ENCODE measurements at places on chromosomes 4 and X.
A peak's percentile ranks its signal among the peaks of the same experiment; 100 is the strongest.

DNA sequence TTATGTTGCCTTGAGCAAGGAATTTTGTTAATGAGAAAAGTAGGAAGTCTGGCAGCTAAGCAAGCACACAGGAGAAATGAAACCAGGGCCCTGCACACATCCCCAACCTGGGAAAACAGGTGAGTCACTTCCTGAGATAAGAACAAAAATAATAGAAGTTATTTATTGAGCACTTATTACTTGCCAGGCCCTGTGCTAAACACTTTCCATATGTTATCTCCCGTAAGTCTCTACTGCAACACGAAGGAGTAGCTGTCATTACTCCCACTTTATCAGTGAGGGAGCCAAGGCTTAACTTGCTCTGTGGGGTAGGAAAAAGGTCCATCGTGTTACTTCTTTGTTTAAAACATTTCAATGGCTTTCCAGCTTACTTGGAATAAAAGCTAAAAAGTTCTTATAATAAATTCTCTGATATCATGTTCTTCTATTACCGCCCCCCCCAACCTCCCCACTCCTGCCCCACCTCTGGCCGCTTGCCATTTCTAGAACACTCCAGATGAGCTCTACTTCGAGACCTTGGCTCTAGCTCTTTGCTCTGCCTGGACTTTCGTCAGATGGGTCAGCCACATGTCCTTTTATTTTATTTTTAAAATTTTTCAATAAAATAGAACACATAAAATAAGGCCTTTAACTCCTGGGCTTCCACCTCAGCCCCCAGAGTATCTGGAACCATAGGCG lies 36.3 kb upstream of the PLAC8 start:
- no peak for DNase-seq

DNA sequence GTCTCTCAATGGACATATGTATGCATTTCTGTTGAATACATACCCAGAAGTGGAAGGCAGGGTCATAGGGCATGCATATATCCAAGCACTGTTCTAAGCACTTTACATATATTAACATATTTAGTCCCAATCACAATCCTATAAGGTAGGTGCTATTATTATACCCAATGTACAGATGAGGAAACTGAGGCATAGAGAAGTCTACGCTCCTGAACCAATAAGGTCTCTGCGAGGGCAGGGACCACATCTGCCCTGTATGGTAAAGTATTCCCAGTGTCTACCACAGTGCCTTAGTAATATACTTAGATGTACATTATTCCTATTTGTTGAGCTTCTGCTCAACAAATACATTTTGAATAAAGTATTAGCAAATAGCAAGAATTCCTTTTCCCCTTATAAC lies 5.2 kb downstream of the PPAT start:
- no peak for DNase-seq

GRCh38 chr4:56655209-56655626 lies 25.9 kb downstream of the HOPX start:
- DNase-seq = no peak

GRCh38 chr4:184462724-184463123 lies 11.6 kb downstream of the IRF2 start:
- no peak for DNase-seq

DNA sequence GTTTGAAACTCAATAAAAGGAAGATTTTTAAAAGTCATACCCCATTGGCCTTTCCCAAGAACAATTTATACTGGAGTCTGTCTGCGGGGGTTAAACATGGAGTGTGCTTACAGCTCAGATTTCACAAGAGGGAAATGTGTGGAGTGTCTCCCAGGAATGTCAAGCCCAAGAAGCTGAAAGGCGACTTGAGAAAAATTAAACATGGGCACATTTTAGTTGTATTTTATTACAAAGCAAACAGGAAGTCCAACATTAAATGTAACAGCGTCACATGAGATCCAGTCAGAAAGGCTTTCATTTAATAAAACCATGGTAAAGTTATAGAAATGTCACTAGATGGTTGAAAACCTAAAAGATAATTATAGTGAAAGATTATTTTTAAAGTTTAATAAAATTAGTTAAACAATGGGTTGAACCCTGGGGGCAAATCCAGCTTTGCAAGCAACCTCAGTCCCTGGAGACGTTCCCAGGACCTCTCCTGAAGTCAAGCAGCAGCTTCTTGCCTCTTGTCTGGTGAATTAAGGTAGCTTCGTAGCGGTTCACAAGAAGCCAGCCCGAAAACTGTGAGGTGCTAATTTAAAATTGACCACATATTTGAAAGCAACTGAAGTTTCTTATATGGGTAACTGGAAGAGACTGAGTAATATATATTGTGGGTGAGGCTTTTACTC lies 168.4 kb upstream of the EDNRA start:
- no peak for DNase-seq

DNA sequence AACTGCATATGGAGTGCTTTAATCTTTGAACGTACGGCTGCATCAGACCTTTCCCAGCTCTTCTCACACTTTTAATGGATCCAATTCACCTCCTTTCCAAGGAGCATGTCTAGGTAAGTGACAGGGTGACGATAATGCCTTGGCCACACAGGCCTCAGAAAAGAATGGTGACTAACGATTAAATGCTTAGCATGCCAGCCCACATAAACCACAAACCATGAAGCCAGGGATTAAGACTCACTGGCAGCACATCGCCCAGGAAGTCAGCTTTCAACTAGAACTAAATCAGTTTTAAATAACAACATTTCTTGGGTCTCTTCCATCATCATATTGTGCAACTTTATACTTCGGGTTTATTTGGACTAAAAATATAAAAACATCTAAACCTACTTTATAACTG lies 28.7 kb downstream of the INPP4B start:
- no peak for DNase-seq

GRCh38 chr4:8181844-8182243 lies 17.2 kb upstream of the SH3TC1 start:
- DNase-seq = no peak

DNA sequence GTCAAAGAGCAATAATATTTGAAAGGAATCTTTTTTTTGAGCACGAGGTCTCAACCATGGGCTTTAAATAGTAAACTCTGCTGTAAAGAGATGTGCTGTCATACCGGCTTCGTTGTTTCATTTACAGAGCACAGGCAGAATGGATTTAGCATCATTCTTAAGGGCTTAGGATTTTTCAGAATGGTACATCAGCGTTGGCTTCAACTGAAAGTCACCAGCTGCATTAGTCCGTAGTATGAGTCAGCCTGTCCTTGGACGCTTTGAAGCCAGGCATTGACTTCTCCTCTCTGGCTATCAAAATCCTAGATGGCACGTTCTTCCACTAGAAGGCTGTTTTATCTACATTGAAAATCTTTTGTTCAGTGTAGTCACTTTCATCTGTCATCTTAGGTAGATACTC lies 23.6 kb downstream of the COX18 start:
- no peak for DNase-seq

DNA sequence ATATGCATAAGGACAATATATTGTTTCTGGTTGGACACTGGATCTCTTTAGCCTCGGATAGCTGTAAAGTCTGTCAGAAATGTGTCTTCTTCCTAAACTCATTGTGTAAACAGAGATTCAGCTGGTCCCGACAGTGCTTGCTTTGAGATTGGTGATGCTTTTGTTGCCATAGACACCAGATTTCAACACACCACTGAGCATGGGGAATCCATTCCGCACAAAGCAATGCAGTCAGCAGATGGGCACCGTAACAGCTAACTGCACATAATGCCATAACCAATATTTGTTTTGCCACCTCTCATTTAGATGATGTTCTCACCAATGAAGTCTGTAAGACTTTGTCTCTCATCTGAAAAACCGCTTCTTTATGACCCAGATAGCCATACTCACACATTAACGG lies 33.3 kb upstream of the FAM47C start:
- no peak for DNase-seq

GRCh38 chrX:119174900-119175299 lies 47.3 kb upstream of the KIAA1210 start:
- no peak for DNase-seq

DNA sequence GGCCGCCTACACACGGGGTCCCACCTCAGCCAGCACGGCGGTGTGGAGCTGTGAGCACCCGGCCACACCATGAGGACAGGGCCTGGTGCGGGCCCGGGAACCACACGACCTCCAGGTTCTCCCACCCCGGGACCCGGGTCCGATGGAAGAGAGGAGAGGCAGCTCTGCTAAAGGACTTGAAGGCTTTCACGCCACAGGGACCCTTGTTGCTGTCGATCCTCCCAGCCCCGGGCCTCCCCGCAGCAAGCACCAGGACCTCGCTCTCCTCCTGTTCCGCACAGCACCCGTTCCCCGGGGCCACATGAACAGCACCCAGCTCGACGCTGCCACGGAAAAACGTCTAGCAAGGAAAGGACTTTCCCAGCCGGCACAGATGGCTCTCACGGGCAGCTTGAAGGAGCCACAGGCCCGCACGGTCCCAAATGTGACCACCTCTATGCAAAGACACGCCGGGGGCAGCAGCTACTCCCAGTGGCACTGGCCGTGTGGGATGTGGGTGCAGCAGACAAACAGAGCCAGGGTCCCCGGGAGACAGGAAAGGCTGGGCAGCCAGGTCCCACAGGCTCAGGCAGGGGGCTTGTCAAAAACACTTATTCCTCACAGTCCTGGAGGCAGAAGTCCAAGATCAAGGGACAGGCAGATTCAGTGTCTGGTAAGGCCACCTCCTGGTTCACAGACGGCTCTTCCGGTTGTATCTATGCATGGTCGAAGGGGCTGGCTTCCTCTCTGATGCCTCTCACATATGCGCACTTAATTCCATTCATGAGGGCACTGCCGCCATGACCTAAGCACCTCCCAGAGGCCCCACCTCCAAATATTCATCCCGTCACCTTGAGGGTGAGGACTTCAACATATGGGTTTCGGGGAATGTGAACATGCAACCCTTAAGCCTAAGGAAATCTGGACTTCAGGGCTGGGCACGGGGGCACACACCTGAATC lies 24.7 kb downstream of the FAM53A start:
- no peak for DNase-seq

- peak; percentile 38 for DNase-seq
Observed at GRCh38 chr4:83639849-83640493, 104.1 kb downstream of the GPAT3 start.

- no peak for DNase-seq
Observed at GRCh38 chr4:52551487-52551886, 107.6 kb downstream of the USP46 start.

- DNase-seq = no peak
Observed at GRCh38 chrX:40418146-40418812, 162.5 kb upstream of the ATP6AP2 start.

- no peak for DNase-seq
Observed at GRCh38 chr4:163620738-163621137, 126.2 kb downstream of the TMA16 start.

- DNase-seq = no peak
Observed at GRCh38 chr4:33616121-33616520, 2628.2 kb downstream of the ARAP2 start.

DNA sequence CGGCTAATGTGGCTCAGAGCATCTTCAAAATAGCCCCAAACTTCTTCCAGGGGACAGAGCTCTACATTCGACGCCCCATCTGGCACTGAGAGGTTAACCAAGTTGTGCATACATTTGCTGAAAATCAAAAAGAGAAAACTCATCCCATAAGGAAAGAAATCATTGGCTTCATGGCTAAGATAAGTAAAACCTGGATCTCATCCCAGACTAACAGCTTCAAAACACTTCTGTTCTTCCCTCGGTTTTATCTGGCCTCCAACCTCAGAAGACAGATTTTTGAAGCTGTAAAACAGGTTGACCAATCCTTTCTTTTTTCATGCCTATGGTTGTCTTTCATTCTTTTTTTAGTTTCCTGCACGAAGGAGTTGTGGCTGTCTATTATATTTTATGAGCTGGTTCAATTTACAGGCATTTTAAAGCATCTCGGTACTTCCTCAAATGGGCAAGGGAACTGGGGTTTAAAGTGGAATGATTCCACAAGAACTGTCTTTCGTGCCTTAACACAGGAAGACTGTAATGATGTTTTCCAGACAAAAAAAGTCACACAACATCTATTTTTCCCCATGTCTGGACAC lies 107.6 kb downstream of the DLG3 start:
- no peak for DNase-seq

- no peak for DNase-seq
Observed at GRCh38 chr4:40649321-40649720, 19.7 kb upstream of the RBM47 start.

- DNase-seq = peak; percentile 47
Observed at GRCh38 chr4:25859429-25860148, 3.2 kb downstream of the SEL1L3 start.

DNA sequence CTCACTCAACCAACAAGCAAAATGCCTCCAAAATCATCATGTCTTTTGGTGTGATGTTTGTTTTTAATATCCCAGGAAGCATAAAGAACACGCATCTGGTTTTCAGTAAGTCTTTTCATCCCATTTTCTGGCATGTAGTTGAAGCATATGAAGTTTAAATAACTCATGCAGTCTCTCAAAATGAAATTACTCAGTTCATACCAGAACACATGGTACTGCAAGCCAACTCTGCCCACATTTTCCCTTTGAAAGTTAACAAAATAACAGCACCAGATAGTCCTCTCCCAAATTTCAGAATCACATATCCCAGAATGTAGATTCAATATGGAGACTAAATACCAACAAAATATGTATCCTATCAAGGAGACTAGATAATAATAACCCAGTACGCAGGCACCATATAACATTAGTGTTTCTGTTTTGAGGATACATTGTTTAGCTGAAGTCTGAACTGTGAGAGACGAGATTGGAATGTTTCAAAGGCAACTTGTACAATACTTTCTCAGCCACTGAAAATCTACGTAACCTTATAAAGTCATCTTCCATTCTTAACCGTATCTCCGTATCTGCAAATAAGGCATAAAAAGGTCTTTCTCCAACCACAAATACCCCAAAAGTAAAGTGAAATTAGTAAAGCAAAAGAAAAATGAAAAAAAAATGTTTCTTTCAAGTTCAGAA lies 23.1 kb downstream of the CORIN start:
- DNase-seq = no peak

DNA sequence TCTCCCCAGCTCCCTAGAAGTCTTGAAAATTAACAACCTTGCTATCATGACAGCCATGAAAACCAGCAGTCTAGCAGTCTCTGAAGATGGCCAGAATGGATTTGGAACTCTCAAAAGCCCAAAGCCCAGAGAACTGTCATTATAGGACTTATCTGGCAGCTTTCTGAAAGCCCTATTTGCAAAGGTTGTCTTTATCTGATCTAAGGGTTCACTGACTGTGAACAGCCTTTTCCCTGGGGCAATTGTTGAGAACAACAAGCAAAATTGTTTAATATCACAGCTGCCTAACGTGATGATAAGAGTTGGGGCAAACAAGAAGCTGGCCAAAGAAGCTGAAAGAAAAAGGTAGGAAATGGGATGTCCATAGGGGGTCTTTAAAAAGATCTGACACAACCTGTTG lies 20.9 kb upstream of the KLHL8 start:
- no peak for DNase-seq
